ENCODE measurements at places on chromosomes 12 and 14.

GRCh38 chr14:87756661-87757060 lies 236.3 kb downstream of the GALC start:
- DNase-seq, result no peak

GRCh38 chr12:47864646-47865235 lies 40.1 kb downstream of the VDR start:
- DNase-seq, result no peak

GRCh38 chr12:22180705-22181104 lies 134.7 kb downstream of the CMAS start:
- DNase-seq, result no peak

DNA sequence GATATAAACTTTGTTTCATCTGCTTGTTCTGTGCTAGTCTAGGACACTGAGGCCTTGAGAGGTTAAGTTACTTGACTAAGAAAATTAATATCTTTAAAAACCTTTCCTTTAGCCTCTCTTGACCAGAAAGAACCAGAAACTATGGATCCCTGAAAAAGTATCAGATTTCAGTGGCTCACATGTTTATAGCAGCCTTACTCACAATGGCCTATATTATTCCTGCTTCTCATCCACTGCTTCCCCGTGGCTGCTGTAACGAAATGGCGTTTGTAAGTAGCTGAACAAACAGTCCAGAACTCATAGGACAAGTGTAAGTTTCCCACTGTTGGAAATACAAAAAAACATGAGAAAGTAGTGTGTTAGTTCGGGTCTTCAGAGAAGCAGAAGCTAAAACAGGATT lies 3.2 kb upstream of the PYGL start:
- no peak for DNase-seq

DNA sequence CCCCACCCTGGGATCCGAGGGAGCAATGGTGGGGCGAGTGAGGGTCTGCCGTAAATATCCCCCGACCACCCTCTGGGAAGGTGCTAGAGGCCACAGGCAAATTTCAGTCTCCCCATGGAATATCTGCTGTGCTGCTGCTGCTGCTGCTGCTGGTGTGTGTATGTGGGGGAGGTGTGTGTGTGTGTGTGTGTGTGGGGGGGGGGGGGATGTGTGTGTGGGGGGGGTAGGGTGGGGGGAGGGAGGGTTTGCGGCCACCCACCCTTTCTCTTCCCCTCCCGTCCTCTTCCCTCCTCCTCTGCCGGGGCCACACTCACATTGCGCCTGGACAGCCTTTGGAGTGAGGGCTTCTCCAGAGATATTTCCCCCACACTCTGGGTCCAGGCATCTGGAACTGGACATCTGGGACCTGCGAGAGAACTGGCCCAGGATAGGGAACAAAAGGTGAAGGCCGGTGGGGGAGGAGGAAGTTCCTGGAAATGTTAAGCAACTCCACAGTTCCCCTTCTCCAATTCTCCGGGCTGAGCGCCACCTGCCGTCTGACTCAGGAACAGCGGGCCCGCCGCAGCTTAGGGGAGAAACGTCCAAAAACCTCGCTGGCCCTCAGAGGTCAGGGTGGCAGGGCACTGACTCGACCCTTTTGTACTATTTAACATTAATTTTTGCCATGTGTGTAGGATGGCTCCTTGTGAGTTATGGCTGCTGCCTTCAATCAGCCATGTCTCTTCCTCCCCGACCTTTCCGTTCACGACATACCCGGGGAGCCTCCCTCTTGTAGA lies at the start of gene C1RL:
Gene C1RL, minus strand, starts transcription at position 419 of the 776 bp plus-strand sequence. Its CDS starts 34 bp downstream, at position 385.
- peak; percentile 66 for DNase-seq

DNA sequence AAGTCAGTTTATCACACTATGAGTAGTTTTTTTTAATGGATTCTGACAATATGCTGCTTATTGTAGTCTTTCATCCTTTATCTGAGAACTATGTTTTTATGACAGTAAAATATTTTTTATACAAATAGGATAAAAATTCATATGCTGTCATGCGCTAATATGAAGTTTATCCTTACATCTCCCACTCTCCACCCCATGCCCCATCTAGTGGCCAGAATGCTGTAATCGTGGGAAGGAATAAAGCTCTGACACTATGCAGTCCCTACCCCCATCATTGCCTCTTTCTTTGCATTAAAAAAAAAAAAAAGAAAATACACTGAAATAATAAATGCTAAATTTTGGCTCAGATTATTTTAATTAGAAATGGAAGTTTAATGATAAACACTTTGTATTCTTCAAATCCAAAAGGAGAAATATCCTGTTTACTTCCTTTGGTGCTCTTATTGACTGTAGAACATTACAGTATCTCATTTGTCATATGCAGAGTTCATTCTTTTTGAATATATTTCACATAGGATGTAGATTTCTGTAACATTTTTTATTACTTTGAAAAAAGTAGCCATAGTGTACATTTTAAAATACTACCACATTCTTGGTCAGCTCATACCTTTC lies 145.9 kb upstream of the SLCO1C1 start:
- no peak for DNase-seq

DNA sequence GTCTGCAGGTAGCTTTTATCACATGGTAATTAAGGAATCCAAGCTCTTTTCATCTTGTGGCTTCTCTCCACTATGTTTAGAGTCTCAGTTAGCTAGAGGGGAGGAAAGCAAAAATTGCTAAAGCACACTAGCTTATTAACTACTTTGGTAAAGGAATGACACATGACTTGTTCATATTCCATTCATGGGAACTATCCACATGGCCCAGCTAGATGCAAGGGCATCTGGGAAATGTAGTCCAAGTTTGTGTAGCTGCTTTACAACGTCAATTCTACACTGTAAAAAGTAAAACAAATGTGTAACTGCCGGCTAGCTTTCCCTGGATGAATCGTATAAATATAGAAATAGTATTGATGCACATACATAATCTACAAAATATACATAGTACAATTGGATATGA lies 244.5 kb upstream of the LRFN5 start:
- no peak for DNase-seq

DNA sequence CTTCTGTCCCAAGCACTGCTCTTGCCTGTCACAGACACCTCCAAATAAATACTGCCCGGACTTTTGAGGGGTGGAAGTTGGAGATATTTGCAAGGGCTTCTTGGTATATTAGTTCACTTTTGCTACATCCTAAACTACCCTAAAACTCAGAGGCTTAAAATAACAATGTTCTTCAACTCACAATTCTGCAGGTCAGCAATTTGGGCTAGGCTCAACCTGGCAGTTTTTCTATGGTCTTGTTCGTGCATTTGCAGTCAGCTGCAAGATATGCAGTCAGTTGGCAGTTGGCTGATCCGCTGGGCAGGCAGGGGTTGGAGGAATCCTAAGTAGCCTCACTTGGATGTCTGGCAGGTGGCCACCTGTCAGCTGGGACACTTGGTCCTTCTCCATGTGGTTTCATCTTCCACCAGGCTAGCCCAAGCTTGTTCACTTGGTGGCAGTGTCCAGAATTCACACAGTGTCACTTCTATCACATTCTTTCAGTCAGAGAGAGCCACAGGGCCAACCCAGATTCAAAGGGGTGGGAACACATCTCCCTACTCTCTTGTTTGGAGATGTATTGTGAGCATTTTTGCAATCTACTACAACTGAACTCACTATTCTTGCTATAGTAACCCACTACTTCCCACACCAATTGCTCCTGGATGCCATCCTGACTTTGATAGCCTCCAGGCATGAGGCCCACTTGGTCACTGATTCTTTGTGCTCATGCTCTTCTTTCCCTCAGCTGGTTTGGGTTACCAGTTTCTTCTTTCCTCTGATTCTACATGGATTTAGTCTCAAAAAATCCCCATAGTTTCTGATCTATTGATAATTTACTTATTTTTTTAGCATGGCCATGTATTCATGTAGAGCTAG lies 27.8 kb upstream of the CAPRIN2 start:
- no peak for DNase-seq

All from NCI-H345 (cell line).